Activated T-cell treated with anti-CD3 and anti-CD28 coated beads, Interleukin-2, amount 50 U/mL, for 72 hours (primary cell): ENCODE measurements at places on chromosomes 3 and 15. TPM values are rescaled to one million over a fixed set of nuclear protein-coding genes. Genes with fewer than 3 reads are reported as not detected.
A peak's percentile ranks its signal among the peaks of the same experiment; 100 is the strongest.

CADPS gene
- not detected for total RNA-seq

CCR3 gene
- not detected for total RNA-seq

AGTR1 gene
- not detected for total RNA-seq

GRCh38 chr3:129927072-129927471 is 33.6 kb upstream of the TMCC1 start:
- no peak overlapping the region for H3K27ac ChIP-seq
- peaks cover 9% of the 10 kb centered on the region for H3K27me3 ChIP-seq
- no peak for DNase-seq

- peaks cover 10% of the 10 kb centered on the region for H3K4me1 ChIP-seq
- H3K4me3 ChIP-seq, result no peak overlapping the region
- peak; percentile 54 for DNase-seq
- no peaks in the 10 kb centered on the region for H3K27me3 ChIP-seq
- H3K36me3 ChIP-seq, result peaks cover 8% of the 10 kb centered on the region
These were observed 35.3 kb downstream of the CAPN7 start for GRCh38 chr3:15241341-15241740.

DNA sequence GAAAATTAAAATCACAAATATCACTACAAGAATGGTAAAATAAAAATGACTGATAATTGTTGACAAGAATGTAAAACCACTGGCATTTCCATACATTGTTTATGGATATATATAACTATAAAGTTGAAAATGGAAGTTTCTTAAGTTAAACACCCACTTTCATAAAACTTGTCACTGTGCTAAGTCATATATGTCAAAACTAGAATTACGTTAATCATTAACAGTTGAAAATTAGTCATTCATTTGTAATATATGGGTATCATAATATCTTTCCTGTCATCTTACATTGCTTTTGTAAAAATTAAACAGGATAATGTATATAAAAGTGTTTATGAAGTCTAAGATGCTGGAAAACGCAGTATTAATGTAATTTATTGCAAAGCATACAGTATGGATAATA is 1398.6 kb upstream of the ALCAM start:
- H3K27me3 ChIP-seq, result no peaks in the 10 kb centered on the region
- no peak for DNase-seq
- no peaks in the 10 kb centered on the region for H3K36me3 ChIP-seq
- H3K4me3 ChIP-seq, result no peak overlapping the region
- H3K27ac ChIP-seq, result no peak overlapping the region
- H3K4me1 ChIP-seq, result no peaks in the 10 kb centered on the region

GRCh38 chr3:186519021-186519658 is 25.0 kb downstream of the CRYGS start:
- peak; percentile 70 for DNase-seq
- peaks cover 7% of the 10 kb centered on the region for H3K36me3 ChIP-seq
- no peaks in the 10 kb centered on the region for H3K27me3 ChIP-seq
- peak overlapping the region; percentile 15 for H3K27ac ChIP-seq
- H3K4me1 ChIP-seq, result peaks cover 97% of the 10 kb centered on the region
